ENCODE measurements at places on chromosomes 5 and 9.

- peak; percentile 30 for DNase-seq
Observed at GRCh38 chr9:37953775-37954437, 50.0 kb upstream of the SLC25A51 start.

DNA sequence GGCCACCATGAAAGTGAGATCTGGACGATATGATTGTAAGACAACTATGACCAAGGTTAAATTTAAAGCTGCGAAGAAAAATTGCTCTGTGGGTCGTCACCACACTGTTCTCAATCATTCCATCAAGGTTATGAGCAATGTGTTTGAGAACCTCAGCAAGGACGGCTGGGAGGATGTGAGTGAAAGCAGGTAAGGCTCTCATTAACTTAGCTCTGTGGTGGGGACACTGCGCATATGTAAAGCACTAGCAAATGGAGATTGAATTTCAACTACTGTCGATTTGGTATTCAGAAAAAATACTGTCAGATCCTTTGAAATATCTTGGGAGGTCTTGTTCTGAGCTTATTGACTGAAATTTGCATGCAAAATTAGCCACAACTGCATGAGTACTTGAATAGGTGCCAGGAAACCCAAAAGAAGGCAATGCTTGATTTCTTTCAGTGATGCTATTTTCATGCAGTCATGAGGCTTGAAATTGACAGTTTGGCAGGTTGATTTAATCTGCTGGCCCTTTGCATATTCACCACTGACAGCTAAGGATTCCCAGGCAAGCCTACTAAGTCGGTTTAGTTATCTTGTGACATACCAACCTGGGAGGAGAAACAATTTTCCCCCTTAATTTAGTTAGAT lies 183.9 kb upstream of the SH3GL2 start:
- DNase-seq: no peak

- no peak for DNase-seq
Observed at GRCh38 chr9:100739666-100740065, 161.8 kb downstream of the CAVIN4 start.

- no peak for DNase-seq
Observed at GRCh38 chr9:37583522-37584121, 7.4 kb upstream of the FBXO10 start.

GRCh38 chr9:131636593-131636992 lies 91.3 kb downstream of the PRRT1B start:
- DNase-seq: no peak

- DNase-seq: no peak
Observed at GRCh38 chr5:7876867-7877266, 7.9 kb downstream of the MTRR start.

DNA sequence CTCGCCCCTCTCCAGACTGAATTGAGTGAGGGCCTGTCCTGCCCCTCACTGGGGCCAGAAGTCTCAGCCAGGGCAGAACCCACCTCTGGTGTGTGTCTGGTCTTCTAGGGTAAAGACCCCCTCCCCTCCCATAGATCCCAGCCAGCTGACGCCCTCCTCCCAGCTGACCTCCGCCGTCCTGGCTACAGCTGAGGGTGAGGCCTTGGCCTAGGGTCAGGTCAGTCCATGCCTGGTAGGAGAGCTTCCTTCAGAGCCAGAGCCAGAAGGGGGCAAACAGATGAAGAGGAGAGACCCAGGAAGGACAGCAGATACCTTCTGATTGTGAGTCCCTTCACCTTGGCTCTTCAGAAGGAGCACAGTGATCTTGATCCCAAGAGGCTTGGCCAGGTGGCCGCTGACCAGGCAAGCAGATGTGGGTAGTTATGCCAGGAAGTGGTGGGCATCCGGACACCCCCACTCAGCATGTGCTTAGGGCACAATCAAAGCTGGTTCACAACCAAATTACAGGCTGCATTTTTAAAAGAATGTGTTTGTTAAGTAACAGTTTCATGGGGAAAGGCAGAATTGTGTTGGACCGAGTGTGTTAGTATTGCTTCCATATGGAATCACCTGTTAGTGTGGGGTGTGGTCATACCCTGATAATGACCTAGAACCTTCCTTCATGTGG lies 29.9 kb downstream of the JADE2 start:
- DNase-seq: no peak

DNA sequence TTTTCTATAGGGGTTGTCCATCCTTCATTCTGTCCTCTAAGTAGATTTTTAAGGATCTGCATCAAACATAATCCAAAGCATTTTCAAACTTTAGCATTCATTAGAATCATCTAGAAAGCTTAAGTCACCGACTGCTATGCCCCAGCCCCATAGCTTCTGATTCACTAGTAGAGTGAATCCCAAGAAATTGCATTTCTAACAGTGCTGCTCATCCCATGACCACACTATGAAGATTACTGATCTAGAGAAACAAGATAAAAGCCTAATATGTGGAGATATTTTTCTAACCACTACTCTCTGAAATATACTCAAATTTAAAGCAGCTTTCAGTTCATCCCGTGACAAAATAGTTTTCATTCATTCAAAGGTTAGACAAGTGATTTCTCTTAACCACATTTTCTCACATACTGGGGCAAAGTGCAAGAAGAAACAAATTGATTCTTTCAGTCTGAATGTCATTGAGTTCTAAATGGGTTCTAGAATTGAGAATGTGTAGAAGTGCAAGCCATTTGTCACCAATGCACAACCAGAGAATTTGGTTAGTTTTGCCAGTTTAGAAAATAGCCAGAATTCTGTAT lies 286.9 kb upstream of the CD180 start:
- no peak for DNase-seq

GRCh38 chr5:130111746-130112145 lies 207.5 kb downstream of the CHSY3 start:
- DNase-seq: no peak

GRCh38 chr5:107634981-107635848 lies 35.5 kb downstream of the EFNA5 start:
- no peak for DNase-seq

GRCh38 chr5:76548525-76549229 lies 74.5 kb downstream of the F2RL2 start:
- no peak for DNase-seq

- no peak for DNase-seq
Observed at GRCh38 chr9:18428661-18429060, 45.3 kb upstream of the ADAMTSL1 start.

DNA sequence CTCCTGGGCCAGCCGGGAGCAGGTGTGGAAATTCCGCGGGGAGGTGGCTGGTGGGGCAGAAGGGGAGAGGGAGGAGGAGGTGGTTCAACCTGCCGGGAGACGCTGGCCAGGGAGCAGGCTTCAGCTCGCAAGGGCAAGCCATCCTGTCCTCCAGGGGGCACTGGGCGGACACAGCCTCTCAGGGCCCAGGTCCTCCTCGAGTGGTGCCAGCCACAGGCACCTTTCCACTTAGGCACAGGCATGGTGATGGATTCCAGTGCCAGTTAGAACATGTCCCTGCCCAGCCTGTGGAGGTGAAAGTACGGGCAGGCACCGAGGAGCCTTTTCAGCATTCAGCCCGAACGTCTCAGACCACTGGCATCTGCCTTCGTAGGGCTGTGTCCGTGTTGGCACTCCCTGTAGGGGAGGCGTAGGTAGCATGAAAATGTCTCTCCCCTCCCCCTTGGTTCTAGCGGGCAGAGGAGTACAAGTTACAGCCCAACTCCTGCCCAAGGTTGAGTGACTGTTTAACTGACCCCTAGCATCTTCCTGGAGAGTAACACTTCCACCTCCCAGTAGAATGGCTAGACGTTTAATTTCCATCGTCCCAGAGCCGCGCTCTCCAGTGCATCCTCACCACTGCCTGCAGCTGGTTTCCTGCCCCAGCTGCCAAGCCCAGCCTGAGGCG lies 48.9 kb downstream of the DAB2IP start:
- DNase-seq: peak; percentile 18

- DNase-seq: no peak
Observed at GRCh38 chr5:159463590-159464321, 133.5 kb upstream of the IL12B start.

DNA sequence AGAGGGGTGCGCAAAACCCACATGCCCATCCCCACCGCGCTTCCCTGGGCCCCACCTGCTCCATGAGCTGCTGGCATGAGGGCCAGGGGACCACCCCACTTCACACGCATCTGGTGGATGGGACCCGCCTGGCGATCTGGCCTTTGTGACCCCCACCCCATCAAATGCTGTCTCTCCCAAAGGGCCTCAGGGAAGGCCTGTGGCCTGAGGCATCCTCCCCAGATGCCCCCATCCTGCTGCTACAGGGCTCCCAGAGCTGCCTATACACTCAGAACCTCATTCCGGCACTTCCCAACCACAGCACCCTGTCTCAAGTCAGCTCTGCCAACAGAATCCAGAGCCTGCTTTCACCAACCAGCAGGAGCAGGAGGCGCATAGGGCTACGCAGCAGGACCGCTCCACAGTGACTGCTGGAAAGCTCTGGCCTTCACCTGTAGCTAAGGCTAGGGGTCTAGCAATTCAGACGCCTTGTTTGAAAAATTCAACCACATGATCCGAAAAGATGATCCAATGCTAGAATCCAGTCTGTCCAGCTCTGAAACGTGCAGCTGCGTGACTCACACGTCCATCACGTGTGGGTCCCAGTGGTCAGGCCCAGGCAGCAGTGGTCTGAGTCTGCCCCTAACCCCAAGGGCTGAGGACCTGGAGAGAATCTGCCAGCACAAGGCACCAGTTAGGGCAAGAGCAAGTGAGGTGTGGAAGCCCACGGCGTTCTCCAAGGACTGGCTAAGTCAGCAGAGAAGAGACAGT lies 1.4 kb upstream of the SNAPC4 start:
- no peak for DNase-seq

- no peak for DNase-seq
Observed at GRCh38 chr5:168427224-168427623, 59.0 kb upstream of the RARS1 start.

- no peak for DNase-seq
Observed at GRCh38 chr5:127867022-127867783, 164.0 kb downstream of the CCDC192 start.

DNA sequence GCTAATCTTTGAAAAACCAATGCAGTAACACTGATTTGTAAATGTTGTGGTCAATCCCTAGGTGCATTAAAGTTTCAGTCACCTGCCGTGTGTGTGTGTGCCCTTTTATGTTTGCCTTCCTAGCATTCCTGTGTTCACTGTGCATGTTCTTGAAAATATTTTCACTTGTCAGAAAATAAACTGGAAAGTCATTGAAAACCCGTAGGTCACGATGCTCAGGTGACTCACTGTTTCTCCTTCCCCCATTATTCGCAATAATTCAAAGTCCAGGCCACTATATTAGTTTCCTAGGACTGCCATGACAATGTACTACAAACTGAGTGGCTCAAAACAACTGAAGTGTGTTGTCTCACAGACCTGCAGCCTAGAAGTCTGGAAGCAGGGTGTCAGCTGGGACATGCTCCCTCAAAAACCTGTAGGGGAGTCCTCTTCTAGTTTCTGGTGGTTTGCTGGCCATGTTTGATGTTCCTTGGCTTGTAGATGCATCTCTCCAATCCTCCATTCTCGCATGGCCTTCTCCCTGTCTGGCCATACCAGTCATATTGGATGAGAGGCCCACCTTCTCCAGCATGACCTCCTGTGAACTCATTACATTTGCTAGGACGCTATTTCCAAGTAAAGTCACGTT lies 29.3 kb downstream of the MARVELD2 start:
- DNase-seq: no peak

- DNase-seq: no peak
Observed at GRCh38 chr5:133627180-133627579, 14.8 kb upstream of the FSTL4 start.

DNA sequence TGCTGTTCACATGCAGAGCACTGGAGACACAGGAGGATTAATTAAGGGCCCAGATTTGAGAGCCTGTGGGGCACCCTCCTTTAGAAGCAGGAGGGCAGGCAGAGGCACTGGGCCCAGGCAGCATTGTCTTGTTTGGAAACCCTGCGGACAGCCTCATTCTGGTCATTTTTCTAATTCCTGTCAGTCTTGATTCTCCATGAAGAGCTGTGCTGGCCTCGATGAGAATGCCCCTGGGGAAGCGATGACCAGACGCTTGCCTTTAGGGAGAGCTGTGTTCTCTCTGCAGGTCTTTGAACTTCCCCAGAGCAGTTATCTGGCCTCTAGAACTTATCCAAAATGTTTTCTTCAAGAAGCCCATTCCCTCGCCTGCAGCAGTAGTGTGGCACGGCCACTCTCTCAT lies 117.8 kb upstream of the PTCH1 start:
- DNase-seq: no peak

DNA sequence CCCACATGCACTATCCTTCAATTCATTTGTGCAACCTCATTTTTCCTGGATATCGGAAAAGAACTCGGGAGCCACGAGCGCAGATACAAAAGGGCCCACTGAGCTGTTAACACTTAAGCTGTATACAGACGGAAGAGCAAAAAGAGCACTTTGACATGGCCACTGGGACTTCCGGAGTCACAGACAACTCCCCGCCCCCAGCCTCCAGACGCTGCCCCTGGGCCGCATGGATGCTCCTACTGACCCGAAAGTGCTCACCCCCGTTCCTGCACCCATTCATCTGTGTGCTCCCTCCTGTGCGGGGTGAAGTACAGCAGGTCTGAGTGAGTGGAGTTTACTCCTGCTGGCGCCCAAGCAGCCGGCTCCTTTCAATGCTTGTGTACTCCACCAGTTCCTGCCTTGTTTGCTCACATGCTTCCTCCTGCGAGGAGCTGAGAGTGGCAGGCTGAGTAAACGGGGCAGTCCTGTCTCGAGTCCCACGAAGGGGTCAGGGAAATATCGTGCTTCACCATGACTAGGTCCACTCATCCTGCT lies 901.0 kb upstream of the CTNND2 start:
- DNase-seq: no peak

GRCh38 chr5:153629027-153629895 lies 138.8 kb downstream of the GRIA1 start:
- no peak for DNase-seq

All from activated naive CD8-positive, alpha-beta T cell treated with anti-CD3 and anti-CD28 coated beads for 36 hours (primary cell).